ENCODE measurements at places on chromosomes 7 and 10.

- DNase-seq, result no peak
These were observed 84.7 kb downstream of the NKX6-2 start for GRCh38 chr10:132701099-132701845.

- no peak for DNase-seq
These were observed 133.4 kb downstream of the ABCA13 start for GRCh38 chr7:48304641-48305040.

DNA sequence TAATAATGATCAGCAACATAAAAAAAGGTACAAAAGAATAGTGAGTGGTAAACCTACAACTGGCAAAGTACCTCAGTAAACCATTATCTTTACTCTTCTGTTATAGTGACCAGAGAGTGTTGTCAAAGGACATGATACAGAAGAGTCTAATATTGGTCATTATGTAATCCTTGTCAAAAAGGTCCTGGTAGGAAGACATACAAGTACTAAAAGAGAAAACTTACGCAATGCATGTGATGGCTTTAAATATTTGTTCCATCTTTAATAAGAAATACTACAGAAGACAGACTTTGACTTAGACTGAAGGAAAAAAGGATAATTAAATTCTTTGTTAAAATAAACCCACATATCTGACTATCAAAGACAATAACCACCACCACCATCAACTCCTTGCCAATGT, 6.5 kb downstream of the DOCK4 start:
- DNase-seq, result no peak

DNA sequence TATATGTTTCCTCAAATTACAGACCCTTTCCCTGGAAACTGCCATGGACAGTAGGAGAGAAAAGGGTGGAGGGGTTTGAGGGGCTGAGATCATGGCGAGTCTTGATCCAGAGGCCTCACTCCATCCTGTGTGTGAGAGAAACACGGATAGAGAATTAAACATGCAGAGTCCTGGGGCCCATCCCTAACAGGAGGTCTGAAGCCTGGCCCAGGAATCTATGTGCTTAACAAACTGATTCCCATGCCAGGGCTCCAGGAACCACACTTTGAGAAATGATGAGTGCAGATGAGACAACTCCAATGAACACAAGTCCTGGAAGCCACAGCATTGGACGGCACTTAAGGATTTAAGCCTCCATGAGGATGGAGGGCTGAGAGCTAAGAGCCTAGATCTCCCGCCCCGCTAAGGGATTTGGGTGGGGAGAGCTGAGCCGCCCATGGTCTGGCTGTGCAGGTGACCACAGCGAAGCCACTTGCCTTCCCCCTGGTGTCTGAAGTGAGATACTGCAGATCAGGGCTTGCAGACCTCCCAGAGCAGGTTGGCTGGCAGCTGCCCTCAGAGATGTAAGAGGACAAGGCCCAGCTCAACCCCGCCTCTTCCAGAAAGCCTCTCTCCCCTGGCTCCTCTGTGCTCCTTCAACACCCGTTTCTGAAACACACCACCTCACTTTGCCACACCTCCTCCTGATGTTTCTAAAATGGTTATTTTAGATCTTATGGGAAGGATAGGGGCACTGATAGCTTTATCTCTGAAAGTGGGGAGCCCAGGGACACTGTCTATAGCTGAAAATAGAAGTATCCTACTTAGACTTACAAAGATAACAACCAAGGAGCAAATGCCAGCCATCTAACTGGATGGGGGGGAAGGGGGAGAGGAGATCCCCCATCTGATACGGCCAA, 24.8 kb upstream of the EIF5AL1 start:
- no peak for DNase-seq

- no peak for DNase-seq
These were observed 13.1 kb upstream of the ZCCHC24 start for GRCh38 chr10:79458483-79458882.

GRCh38 chr7:100407285-100408180, 21.0 kb downstream of the ZCWPW1 start:
- DNase-seq, result no peak
